ENCODE measurements at places on chromosomes 12 and 14. TPM values are rescaled to one million over a fixed set of nuclear protein-coding genes. Genes with fewer than 3 reads are reported as not detected.

WBP11 gene
- 75.9 TPM for polyA plus RNA-seq

LMO3 gene
- polyA plus RNA-seq = 2.2 TPM

GSC gene
- not detected for polyA plus RNA-seq

C2CD5 gene
- polyA plus RNA-seq = 33.1 TPM

CEP170B gene
- 2.2 TPM for polyA plus RNA-seq

KIF21A gene
- 7.6 TPM for polyA plus RNA-seq

ANKRD33 gene
- 0.36 TPM for polyA plus RNA-seq

GZMB gene
- 3.4 TPM for polyA plus RNA-seq

ESRRB gene
- 2.0 TPM for polyA plus RNA-seq

SIX6 gene
- not detected for polyA plus RNA-seq

OR4K13 gene
- not detected for polyA plus RNA-seq

POLR3B gene
- 14.7 TPM for polyA plus RNA-seq

EIF2S1 gene
- polyA plus RNA-seq = 65.1 TPM

TPCN1 gene
- 32.9 TPM for polyA plus RNA-seq

SOAT2 gene
- polyA plus RNA-seq = 0.51 TPM

PLA2G1B gene
- polyA plus RNA-seq = not detected

AQP6 gene
- not detected for polyA plus RNA-seq

LGR5 gene
- polyA plus RNA-seq = not detected

KRT78 gene
- not detected for polyA plus RNA-seq

MRPL52 gene
- polyA plus RNA-seq = 55.8 TPM

TNS2 gene
- 90.4 TPM for polyA plus RNA-seq

TCTN1 gene
- 20.3 TPM for polyA plus RNA-seq

BMP4 gene
- 15.2 TPM for polyA plus RNA-seq

DTX1 gene
- 4.0 TPM for polyA plus RNA-seq

SLC17A8 gene
- not detected for polyA plus RNA-seq

KRT82 gene
- not detected for polyA plus RNA-seq

KRT79 gene
- not detected for polyA plus RNA-seq

NAV3 gene
- polyA plus RNA-seq = 20.3 TPM

PIP4K2C gene
- polyA plus RNA-seq = 11.3 TPM

SCN8A gene
- polyA plus RNA-seq = 0.21 TPM

POTEG gene
- not detected for polyA plus RNA-seq

CPSF6 gene
- polyA plus RNA-seq = 67.2 TPM

FOXM1 gene
- polyA plus RNA-seq = 25.9 TPM

OVCH1 gene
- polyA plus RNA-seq = 0.60 TPM

BEGAIN gene
- 1.8 TPM for polyA plus RNA-seq

SVOP gene
- polyA plus RNA-seq = 0.14 TPM

CYP46A1 gene
- polyA plus RNA-seq = 3.1 TPM

DPY19L2 gene
- polyA plus RNA-seq = 4.3 TPM

RHOF gene
- 1.5 TPM for polyA plus RNA-seq

TAS2R42 gene
- not detected for polyA plus RNA-seq

PMCH gene
- 0.58 TPM for polyA plus RNA-seq

TEAD4 gene
- polyA plus RNA-seq = 107 TPM

SPX gene
- 52.6 TPM for polyA plus RNA-seq

EML5 gene
- 1.3 TPM for polyA plus RNA-seq

WNT1 gene
- 0.12 TPM for polyA plus RNA-seq

RBP5 gene
- polyA plus RNA-seq = 3.1 TPM

NGB gene
- not detected for polyA plus RNA-seq

IL22 gene
- polyA plus RNA-seq = not detected

TAS2R9 gene
- not detected for polyA plus RNA-seq

IQSEC3 gene
- polyA plus RNA-seq = 3.8 TPM

Data from muscle of arm (tissue), 14 donors.